NCI-H187 (cell line): ENCODE measurements at places on chromosomes 6 and 20.

- no peak for DNase-seq
Measured at GRCh38 chr20:15185913-15186312, 848.5 kb upstream of the FLRT3 start.

- no peak for DNase-seq
Measured at GRCh38 chr6:31775633-31776484, 1.3 kb downstream of the VWA7 start.

DNA sequence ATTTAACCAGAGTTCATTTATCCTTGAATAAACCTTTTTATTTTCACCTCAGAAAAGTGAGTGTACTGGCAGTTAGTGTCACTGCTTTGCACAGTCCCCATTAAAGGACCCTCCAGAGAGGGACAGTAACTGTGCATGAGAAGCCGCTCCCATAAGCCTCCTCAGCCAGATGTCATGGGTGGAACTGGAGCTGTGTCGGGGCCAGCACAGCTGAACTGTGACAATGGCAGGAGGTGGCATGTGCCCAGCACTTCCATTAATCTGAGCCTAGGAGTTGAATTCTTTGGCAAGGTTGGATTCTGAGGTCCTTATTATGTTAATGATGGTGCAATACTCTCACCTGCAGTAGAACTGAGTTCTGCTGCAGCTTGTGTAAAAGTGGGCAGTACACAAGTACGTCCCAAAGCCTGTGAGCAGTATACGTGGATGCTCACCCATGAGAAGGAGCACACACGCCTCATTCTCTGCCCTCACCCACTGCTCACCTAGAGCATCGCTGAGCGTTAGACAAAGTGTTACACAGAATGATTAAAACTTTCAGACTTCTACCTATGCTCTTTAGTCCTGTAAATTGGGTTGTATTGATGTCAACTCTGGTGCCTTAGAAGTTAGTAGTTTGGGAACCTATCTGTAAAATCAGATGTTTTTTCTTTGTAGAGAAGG, 11.9 kb upstream of the CSE1L start:
- no peak for DNase-seq

DNA sequence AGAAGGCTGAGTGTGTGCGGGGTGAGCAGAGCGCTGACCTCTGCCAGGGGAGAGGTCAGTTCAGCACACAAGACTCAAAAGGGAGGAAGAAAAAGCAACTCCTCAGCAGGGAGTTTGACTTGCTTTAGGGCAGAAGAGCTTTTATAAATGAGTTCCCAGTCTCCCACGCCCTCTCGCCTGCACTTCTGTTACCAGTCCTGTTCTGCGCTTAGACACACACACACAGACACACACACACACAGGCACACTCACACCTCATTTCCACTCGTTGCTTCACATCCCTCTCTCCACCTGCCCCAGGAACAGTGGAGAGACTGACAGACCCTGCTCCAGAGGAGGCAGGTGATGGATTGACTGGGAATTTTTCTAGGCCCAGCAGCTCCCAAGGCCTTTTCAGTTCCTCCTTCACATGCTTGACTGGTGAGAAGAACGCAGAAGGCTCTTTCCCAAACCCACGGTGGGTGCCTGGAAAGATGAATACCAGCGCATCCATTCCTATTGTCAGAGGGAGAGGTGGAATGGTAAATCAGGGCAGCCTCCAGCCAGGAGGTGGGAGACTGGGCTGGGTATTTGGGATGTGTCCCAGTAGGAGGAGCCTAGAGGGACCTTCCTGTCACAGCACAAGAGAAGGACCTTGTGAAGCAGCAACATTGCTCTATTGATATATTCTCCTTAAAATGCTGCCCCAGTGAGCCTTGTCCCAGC, 43.7 kb downstream of the JAG1 start:
- DNase-seq: no peak

DNA sequence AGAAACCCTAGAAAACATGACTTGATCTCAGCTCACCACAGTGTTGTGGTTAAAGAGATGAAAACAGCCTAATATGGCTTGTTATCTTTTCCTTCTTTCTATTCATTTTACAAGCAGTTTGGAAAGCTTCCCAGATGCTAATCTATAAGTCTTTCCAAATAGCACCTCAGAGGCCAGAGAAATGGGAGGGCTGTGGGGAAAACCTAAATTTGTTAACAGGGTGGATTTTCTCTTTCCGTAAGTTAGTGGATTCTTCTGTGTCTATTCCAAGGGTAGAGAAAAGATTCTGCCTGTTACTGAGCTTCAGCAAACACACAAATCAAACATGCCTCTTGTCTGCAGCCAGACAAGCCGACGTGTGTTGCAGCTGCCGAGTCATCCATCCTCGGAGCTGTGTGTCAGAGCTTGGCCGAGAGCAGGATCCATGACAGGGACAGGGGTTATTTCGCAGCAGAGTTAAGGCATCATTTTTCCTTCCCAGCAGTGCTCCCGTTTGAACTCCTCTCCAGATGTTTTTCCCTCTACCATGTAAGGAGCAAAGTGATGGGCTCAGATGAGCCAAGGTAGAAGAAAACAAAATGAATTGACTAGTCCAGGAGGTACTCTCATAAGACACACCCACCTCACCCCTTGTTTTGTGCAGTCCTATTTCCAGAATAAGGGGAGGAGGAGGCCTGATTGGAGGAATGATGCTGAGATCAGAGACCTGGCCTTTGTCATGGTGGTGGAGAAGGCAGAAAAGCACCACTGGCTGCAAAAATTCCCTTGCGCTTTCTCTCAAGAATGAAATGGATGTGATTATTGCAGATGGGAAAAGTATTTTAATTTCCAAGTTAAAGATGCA, 560.0 kb downstream of the C6orf118 start:
- DNase-seq: no peak

- no peak for DNase-seq
Measured at GRCh38 chr6:3535033-3535775, 78.4 kb upstream of the SLC22A23 start.

- no peak for DNase-seq
Measured at GRCh38 chr6:56335726-56336125, 88.3 kb upstream of the COL21A1 start.

- DNase-seq: no peak
Measured at GRCh38 chr6:22451962-22452361, 117.4 kb upstream of the HDGFL1 start.

DNA sequence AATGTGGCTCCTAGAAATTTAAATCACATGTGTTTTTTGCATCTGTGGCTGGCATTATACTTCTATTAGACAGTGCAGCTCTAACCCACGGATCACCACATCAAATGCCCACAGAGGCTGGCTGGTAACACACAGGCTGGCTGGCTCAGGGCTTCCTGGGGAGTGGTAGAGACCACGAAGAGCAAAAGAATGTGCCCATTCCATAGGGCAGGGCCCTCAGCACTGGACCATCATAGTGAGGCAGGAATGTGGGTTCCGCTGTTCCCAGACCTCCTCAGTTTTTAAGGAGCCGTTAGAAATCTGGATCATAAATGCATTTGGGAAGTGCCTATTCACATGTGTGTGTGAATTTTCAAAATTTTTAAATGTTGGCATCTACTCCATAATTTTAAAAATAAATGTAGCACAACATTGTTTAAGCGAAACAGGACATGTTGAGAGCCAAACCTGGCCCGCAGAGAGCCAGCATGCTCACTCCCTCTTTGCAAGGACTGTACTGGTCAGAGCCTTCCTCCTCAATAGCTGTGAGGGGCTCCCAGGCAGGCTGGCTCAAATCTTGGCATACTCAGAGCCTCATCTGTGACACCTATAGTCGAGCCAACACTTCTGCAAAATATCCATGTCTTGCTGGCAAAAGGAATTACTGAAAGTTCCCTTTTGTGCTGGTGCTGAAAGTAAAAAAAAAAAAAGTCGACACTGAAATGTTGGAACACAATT, 190.5 kb downstream of the FNDC1 start:
- no peak for DNase-seq

DNA sequence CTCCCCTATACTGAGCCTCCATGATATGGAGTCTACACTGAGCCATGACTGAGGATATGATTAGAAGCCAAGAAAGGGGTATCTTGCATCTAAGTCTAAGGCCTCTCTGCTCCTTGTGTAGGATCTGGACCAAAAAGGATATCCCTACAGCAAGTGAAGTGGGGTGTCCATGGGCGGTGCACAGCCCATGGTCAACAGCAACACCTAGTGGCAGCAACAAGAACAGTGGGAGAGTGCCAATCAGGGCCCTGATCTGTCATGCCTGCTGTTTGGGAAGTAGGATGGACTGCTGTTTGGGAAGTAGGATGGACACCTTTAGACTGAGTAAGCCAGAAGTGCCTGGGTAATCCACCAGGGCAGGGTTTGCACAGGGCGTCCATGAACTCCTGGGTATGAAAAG, 22.4 kb downstream of the PTGIS start:
- DNase-seq: no peak

DNA sequence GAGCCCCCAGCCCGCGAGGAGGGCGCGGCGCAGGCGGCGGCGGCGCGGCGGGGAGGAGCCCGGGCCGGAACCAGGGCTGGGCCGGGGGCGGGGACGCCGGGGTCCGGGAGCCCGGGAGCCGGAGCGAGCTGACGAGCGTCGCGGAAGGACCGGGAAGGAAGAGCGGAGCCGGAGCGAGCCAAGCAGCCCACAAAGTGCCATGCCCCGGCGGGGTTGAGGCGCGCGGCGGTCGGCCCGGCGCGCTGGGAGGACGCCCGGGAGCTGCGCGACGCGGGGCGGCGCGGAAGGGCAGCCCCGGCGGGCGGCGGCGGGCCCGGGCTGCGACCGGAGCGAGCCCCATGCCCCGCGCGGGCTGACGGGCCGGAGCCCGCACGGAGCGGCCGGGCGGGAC, 289 bp downstream of the FOXP4 start:
- DNase-seq: no peak

- no peak for DNase-seq
Measured at GRCh38 chr20:42125426-42125825, 507.2 kb upstream of the CHD6 start.

DNA sequence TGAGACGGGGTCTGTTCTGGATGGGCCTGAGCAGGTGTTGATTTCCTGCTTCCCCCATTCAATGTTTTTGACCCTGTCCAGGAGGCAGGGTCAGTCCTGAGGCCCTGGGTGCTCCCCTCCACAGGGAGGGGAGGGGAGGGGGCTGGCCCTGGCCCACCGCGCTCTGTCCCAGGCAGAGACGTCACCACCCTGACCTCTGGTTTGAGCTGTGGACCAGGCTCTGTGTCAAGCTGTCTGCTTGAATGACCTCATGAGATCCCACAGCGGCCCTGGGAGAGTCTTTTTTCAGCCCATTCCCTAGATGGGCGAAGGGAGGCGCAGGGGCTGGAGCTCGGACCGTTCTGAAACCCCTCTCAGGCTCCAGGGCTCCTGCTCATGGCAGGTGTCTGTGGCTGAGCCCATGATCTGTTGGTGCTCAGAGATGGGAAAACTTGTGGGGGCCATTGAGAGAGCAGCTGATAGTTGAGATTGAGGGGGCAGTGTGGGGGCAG, 8.9 kb upstream of the LKAAEAR1 start:
- no peak for DNase-seq

GRCh38 chr20:23497536-23497935, 6.6 kb downstream of the CST8 start:
- no peak for DNase-seq

- no peak for DNase-seq
Measured at GRCh38 chr20:58480551-58481336, 34.5 kb downstream of the APCDD1L start.

DNA sequence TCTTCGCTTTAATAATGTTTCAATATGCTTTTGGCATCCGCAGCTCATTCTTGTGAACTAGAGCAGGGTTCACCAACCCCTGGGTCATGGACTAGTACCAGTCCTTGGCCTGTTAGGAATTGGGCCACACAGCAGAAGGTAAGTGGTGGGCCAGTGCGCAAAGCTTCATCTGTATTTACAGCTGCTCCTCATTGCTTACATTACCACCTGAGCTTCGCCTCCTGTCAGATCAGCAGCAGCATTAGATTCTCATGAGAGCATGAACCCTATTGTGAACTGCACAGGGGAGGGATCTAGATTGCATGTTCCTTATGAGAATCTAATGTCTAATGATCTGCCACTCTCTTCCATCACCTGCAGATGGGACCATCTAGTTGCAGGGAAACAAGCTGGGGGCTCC, 75.5 kb upstream of the GGTLC1 start:
- no peak for DNase-seq

DNA sequence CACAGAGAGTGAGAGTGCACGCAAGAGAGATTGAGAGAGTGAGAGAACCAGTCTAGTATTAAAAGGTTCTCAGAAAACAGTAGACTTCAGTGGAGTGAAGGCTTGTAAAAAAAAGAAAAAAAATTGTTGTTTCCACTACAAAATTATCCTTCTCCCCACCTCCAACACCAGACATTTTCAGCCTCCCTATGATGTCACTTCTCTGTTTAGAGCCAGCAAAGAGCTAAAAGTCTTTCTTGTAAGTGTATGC, 77.8 kb downstream of the BACH2 start:
- no peak for DNase-seq

DNA sequence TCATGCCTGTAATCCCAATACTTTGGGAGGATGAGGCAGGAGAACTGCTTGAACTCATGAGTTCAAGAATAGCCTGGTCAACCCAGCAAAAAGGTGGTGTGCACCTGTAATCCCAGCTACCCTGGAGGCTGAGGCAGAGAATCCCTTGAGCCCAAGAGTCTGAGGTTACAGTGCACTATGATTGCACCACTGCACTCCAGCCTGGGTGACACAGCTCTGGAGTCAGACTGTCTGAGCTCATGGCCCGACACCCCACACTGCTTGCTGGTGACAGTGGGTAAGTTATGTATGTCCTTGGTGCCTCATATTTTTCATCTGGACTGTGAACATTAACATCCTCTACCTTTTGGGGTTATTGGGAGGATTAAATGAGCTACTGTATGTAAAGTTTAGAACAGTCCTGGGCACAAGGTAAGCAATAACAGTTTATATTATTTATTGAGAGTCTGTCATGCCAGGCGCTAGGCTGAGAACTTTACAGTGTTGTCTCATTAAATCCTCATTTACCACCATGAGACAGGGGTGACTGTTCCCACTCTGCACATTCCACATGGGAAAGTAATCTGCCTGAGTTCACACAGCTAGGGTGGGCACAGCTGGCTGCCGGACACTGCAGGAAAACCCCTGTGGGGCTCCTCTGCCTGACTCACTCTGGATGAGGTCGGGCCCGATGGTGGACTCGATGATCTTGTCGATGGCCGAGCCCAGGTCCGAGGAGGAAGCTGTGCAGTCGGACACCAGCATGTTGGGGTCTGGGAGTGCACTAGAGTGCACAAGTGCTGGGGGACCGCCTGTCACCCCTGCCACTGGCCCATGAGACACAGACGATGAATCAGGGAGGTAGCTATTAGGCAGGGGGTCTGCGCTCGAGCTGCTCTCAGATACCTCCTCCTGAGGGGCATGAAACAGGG, 2.9 kb downstream of the ZNF335 start:
- no peak for DNase-seq

DNA sequence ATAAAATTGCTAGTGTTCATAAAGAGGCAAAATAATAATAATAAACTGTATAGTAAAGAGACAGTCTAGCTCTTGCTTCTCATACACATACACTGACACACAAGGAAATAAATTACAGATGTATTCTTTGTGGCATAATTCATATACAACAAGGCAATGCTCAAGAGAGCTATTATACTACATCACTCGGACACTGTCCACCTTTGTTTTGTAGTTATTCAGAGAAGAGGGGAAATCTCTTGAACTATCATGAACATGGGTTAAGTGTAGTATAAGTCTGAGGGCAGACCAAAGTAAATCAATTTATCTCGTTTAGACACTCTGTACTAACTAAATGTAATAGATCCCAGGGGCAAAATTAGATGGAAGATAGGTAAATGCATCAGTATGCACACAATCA, 72.7 kb upstream of the PHIP start:
- DNase-seq: no peak
